ENCODE measurements at places on chromosomes 12 and 14. TPM values are rescaled to one million over a fixed set of nuclear protein-coding genes. Genes with fewer than 3 reads are reported as not detected.
A peak's percentile ranks its signal among the peaks of the same experiment; 100 is the strongest.

GRCh38 chr14:61623927-61624326 is 71.4 kb upstream of the HIF1A start:
- no peak for DNase-seq
- no peaks in the 10 kb centered on the region for H3K36me3 ChIP-seq
- H3K27me3 ChIP-seq: no peaks in the 10 kb centered on the region
- H3K27ac ChIP-seq: no peak overlapping the region
- H3K4me1 ChIP-seq: peaks cover 5% of the 10 kb centered on the region

GRCh38 chr14:103520657-103521437 is 1.8 kb downstream of the CKB start:
- peak; percentile 93 for DNase-seq
- peak overlapping the region; percentile 95 for H3K27ac ChIP-seq
- no peaks in the 10 kb centered on the region for H3K27me3 ChIP-seq
- peak overlapping the region; percentile 88 for H3K4me3 ChIP-seq
- no peaks in the 10 kb centered on the region for H3K36me3 ChIP-seq

- no peaks in the 10 kb centered on the region for H3K4me1 ChIP-seq
- no peaks in the 10 kb centered on the region for H3K27me3 ChIP-seq
- H3K27ac ChIP-seq: no peak overlapping the region
- H3K36me3 ChIP-seq: no peaks in the 10 kb centered on the region
- H3K4me3 ChIP-seq: no peak overlapping the region
- DNase-seq: peak; percentile 82
These were observed 11.8 kb downstream of the COPS7A start for GRCh38 chr12:6735448-6736191.

GRCh38 chr12:99822273-99822672 is 162.5 kb downstream of the ANKS1B start:
- H3K4me1 ChIP-seq: no peaks in the 10 kb centered on the region
- no peaks in the 10 kb centered on the region for H3K27me3 ChIP-seq
- H3K4me3 ChIP-seq: no peak overlapping the region
- no peak for DNase-seq
- H3K36me3 ChIP-seq: no peaks in the 10 kb centered on the region

DNA sequence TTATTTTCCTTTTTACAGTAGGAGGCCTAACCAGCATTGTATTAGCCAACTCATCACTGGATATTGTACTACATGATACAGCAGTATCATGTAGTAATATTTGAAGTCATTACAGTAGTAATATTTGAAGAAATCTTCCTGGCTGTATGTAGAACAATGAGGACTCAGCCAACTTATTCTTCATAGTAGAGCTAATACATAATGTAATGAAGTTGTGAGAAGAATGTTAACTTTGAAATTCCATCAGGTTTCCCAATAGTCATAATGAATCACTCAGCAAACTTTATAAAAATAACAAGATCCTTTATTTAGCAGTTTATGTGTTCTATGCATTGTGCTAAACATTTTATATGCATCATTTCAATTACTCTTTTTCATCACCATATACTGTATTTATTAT is 61.8 kb downstream of the LRRK2 start:
- DNase-seq: no peak
- no peak overlapping the region for H3K27ac ChIP-seq
- H3K27me3 ChIP-seq: no peaks in the 10 kb centered on the region
- H3K4me1 ChIP-seq: no peaks in the 10 kb centered on the region

DNA sequence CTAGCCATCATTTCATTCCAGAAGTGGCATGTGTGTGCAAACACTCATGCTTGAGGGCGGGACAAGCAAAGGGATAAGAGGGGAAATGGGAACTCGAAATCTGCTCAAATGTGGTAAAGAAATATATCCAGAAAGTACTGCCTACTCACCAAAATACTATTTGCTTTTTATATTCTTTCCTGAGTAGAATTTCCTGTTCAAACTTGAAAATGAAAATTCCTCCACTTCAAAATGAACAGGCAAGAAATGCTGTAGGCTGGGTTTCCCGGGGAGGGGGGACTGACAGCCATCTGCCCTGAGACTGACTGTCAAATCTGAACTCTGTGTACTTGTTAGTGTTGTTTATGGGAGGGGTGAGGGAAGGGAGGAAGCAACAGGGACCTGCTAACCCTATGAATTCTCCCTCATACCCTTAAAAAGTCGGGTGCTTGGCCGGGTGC is 34.6 kb downstream of the NTF3 start:
- no peak for DNase-seq
- no peak overlapping the region for H3K4me3 ChIP-seq
- no peaks in the 10 kb centered on the region for H3K36me3 ChIP-seq
- no peak overlapping the region for H3K27ac ChIP-seq

- H3K27ac ChIP-seq: no peak overlapping the region
- peaks cover 11% of the 10 kb centered on the region for H3K4me1 ChIP-seq
- H3K27me3 ChIP-seq: no peaks in the 10 kb centered on the region
- no peak for DNase-seq
- H3K4me3 ChIP-seq: no peak overlapping the region
- H3K36me3 ChIP-seq: no peaks in the 10 kb centered on the region
These were observed 30.3 kb downstream of the DEGS2 start for GRCh38 chr14:100129161-100129589.

DNA sequence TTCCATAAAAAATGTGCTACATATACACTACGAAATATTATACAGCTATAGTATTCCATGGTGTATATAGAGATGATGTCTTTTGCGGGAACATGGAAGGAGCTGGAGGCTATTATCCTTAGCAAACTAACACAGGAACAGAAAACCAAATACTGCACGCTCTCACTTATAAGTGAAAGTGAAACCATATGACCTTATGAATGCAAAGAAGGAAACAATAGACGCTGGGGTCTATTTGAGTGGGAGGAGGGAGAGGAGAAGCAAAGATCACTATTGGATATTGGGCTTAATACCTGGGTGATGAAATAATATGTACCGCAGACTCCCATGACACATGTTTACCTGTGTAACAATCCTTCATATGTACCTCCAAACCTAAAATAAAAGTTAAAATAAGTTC is 142.8 kb downstream of the LRFN5 start:
- no peaks in the 10 kb centered on the region for H3K27me3 ChIP-seq
- no peaks in the 10 kb centered on the region for H3K36me3 ChIP-seq
- no peak for DNase-seq
- H3K4me3 ChIP-seq: peak overlapping the region; percentile 23
- no peak overlapping the region for H3K27ac ChIP-seq
- no peaks in the 10 kb centered on the region for H3K4me1 ChIP-seq

DNA sequence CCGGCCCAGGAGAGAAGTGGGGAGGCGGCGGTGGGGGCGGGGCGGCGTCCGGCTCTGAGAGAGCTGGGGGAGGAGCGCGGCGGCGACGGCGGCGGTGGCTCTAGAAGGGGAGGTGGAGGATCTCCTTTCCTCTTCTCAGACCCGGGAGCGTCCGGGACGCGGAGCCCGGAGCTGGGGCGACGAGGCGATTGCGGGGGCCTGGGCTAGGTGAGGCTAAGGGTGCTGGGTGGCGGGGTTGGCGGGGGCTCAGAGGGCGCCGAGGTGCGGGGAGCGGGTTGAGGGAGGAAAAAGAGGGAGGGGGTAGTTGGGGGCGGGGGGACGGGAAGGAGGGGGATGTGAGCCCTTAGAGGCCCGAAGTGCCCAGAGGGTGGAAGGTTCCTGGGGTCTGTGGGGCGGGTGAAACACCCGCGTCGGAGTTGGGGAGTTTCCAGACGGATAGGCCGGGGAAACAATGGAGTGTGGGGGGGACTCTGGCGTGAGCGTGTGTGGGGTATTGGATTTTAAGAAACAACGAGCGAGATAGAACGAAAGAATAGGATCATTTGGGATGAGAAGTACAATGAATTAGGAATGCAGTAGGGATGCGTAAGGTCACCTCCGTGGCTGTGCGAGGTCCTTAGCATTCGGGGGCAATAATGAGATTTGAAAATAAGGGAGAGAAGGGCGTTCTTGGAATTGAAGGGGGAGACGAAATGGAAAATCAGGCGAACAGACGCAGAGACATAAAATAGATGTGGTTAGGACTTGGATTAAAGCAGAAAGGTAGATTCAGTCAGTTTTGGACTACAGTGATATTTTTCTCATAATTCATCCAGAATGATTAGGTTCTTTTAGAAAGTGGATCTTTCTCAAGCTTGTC is at the start of gene SPATS2:
Gene SPATS2, plus strand, starts transcription at position 82 of the 859 bp plus-strand sequence. CDS start 93,551 bp downstream, outside the sequence.
- peak within 1 kb of the TSS; percentile 98 for H3K27ac ChIP-seq
- peaks cover 18% of the 10 kb centered on the region for H3K4me1 ChIP-seq
- H3K36me3 ChIP-seq: no peaks in the 10 kb centered on the region

GRCh38 chr12:8089716-8090115 is 7.6 kb downstream of the NECAP1 start:
- no peak for DNase-seq
- no peaks in the 10 kb centered on the region for H3K27me3 ChIP-seq
- no peak overlapping the region for H3K4me3 ChIP-seq
- no peaks in the 10 kb centered on the region for H3K4me1 ChIP-seq
- H3K27ac ChIP-seq: no peak overlapping the region

- no peak overlapping the region for H3K27ac ChIP-seq
- no peaks in the 10 kb centered on the region for H3K4me1 ChIP-seq
- no peak overlapping the region for H3K4me3 ChIP-seq
- no peaks in the 10 kb centered on the region for H3K27me3 ChIP-seq
- H3K36me3 ChIP-seq: no peaks in the 10 kb centered on the region
These were observed 157.8 kb downstream of the RBM19 start for GRCh38 chr12:113808095-113808951.

DNA sequence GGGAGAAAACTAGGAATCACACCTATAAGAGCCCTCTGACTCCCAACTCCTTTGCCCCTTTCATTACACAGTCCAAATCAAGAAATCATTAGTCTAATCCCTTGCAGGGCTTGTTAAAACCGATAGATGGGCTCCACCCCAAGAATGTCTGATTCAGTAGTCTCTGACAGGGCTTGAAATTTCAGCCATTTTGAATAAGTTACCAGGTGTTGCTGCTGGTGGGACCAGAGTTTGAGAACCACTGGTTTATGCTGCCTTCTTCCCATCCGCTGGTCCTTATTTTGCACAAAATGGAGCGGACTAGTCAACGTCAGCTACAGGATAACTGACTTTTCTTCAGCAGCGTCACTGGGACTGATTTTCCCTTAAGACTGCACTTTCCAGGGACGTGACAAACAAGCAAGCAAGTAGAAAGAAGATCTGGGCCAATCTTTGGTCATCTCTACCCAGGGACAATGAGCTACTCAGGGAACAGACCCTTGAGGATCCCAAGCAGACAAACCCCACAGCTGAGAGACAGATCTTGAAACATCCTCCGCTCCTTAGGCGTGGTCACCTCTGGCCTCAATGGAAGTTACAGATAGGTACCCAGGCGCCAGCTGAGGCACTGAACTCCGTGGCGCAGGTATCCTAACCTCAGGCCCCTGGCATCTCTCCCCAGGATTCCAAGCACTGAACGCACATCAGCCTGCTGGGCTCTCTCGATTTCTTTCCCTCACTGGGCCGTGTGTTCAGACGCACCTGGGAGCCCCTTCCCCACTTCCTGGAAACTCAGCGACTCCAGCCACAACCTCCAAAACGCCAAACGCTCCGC is 900 bp downstream of the KCTD10 start:
- H3K4me3 ChIP-seq: peak overlapping the region; percentile 98
- no peak for DNase-seq
- H3K27ac ChIP-seq: peak overlapping the region; percentile 100
- H3K36me3 ChIP-seq: no peaks in the 10 kb centered on the region
- peaks cover 14% of the 10 kb centered on the region for H3K4me1 ChIP-seq

GRCh38 chr14:103404032-103404918 is 19.1 kb downstream of the MARK3 start:
- DNase-seq: no peak
- no peaks in the 10 kb centered on the region for H3K36me3 ChIP-seq
- no peaks in the 10 kb centered on the region for H3K27me3 ChIP-seq
- peak overlapping the region; percentile 90 for H3K27ac ChIP-seq

GRCh38 chr12:132330549-132330881 is 1.1 kb upstream of the GALNT9 start:
- DNase-seq: no peak
- no peak overlapping the region for H3K4me3 ChIP-seq
- H3K27ac ChIP-seq: no peak overlapping the region
- no peaks in the 10 kb centered on the region for H3K36me3 ChIP-seq
- no peaks in the 10 kb centered on the region for H3K27me3 ChIP-seq
- H3K4me1 ChIP-seq: peaks cover 17% of the 10 kb centered on the region

GRCh38 chr12:1948883-1949282 is 30.4 kb upstream of the CACNA2D4 start:
- H3K27ac ChIP-seq: no peak overlapping the region
- no peaks in the 10 kb centered on the region for H3K27me3 ChIP-seq
- H3K4me1 ChIP-seq: peaks cover 4% of the 10 kb centered on the region
- no peaks in the 10 kb centered on the region for H3K36me3 ChIP-seq

DNA sequence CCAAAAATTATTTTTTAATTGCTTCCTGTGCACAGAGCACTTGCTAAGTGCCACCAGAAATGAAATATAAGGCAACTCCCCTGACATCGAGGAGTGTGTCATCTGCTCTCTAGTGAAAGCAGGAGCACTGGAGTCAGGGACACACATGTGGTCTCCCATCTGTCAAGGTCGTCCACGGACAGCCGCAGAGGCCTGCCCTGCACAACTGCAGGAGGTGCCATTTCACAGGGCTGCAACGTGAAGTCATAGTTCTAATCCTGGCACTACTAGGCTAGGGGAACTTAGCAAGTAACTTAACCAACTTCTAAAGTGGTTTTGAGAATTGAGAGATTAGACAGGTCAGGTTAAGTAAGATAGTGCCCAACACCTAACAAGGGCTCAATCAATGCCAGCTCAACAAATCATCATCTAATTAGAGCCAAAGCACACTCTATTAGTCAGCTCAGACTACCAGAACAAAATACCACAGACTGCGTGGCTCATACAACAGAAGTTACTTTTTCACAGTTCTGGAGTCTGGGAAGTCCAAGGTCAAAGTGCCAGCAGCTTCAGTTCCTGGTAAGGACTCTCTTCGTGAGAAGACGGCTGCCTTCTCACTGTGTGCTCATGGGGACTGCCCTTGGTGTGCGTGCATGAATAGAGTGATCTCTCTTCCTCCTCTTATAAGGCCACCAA is 30.7 kb downstream of the FOXN3 start:
- peak overlapping the region; percentile 78 for H3K27ac ChIP-seq
- DNase-seq: peak; percentile 67
- no peak overlapping the region for H3K4me3 ChIP-seq
- peaks cover 30% of the 10 kb centered on the region for H3K4me1 ChIP-seq
- H3K27me3 ChIP-seq: no peaks in the 10 kb centered on the region
- no peaks in the 10 kb centered on the region for H3K36me3 ChIP-seq

The KRT80 gene
- total RNA-seq: 0.94 TPM

The GALNT8 gene
- 16.0 TPM for total RNA-seq

The ADSS1 gene
- 79.4 TPM for total RNA-seq

The CIT gene
- 30.0 TPM for total RNA-seq

The ENDOU gene
- 0.43 TPM for total RNA-seq

The MFAP5 gene
- total RNA-seq: 3.8 TPM

The P2RX2 gene
- 2.7 TPM for total RNA-seq

The OR6C2 gene
- total RNA-seq: not detected
